ENCODE measurements at places on chromosomes 1 and 21.

GRCh38 chr1:21641967-21642739 is 27.0 kb downstream of the RAP1GAP start:
- no peaks in the 10 kb centered on the region for H3K36me3 ChIP-seq
- H3K27me3 ChIP-seq = no peaks in the 10 kb centered on the region
- no peaks in the 10 kb centered on the region for H3K4me1 ChIP-seq
- DNase-seq = no peak
- H3K27ac ChIP-seq = no peak overlapping the region
- H3K4me3 ChIP-seq = no peak overlapping the region

GRCh38 chr1:212794561-212795014 is 2.9 kb downstream of the TATDN3 start:
- H3K27ac ChIP-seq = peak overlapping the region; percentile 93
- DNase-seq = no peak
- H3K36me3 ChIP-seq = peaks cover 33% of the 10 kb centered on the region
- peak overlapping the region; percentile 56 for H3K4me3 ChIP-seq

GRCh38 chr1:181739214-181739613 is 255.9 kb downstream of the CACNA1E start:
- no peak overlapping the region for H3K4me3 ChIP-seq
- peaks cover 5% of the 10 kb centered on the region for H3K27me3 ChIP-seq
- DNase-seq = no peak
- H3K4me1 ChIP-seq = no peaks in the 10 kb centered on the region
- no peaks in the 10 kb centered on the region for H3K36me3 ChIP-seq

GRCh38 chr1:240823357-240823756 is 211.4 kb upstream of the GREM2 start:
- H3K27me3 ChIP-seq = no peaks in the 10 kb centered on the region
- H3K4me1 ChIP-seq = no peaks in the 10 kb centered on the region
- no peak overlapping the region for H3K27ac ChIP-seq
- H3K4me3 ChIP-seq = no peak overlapping the region

DNA sequence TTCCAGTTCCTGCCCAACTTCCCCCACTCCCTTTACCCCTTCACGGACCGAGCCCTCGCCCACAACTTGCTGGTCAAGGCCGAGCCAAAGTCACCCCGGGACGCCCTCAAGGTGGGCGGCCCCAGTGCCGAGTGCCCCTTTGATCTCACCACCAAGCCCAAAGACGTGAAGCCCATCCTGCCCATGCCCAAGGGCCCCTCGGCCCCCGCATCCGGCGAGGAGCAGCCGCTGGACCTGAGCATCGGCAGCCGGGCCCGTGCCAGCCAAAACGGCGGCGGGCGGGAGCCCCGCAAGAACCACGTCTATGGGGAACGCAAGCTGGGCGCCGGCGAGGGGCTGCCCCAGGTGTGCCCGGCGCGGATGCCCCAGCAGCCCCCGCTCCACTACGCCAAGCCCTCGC is 42.1 kb upstream of the ARHGEF16 start:
- no peaks in the 10 kb centered on the region for H3K27me3 ChIP-seq
- H3K27ac ChIP-seq = no peak overlapping the region
- no peaks in the 10 kb centered on the region for H3K36me3 ChIP-seq
- no peak overlapping the region for H3K4me3 ChIP-seq

- no peaks in the 10 kb centered on the region for H3K27me3 ChIP-seq
- DNase-seq = no peak
- H3K36me3 ChIP-seq = no peaks in the 10 kb centered on the region
- no peak overlapping the region for H3K4me3 ChIP-seq
- no peaks in the 10 kb centered on the region for H3K4me1 ChIP-seq
Observed at GRCh38 chr1:68166348-68166747, 66.0 kb downstream of the WLS start.
